Hindlimb muscle (tissue), 1 donor: ENCODE measurements at places on chromosomes 4 and X. TPM values are rescaled to one million over a fixed set of nuclear protein-coding genes. Genes with fewer than 3 reads are reported as not detected.

The PHEX gene
- polyA plus RNA-seq: 1.3 TPM

The TRPC5OS gene
- 0.21 TPM for polyA plus RNA-seq

The QDPR gene
- polyA plus RNA-seq: 102 TPM

The CCNB3 gene
- polyA plus RNA-seq: 2.0 TPM

The SPANXA1 gene
- not detected for polyA plus RNA-seq

The ZNF157 gene
- polyA plus RNA-seq: 0.39 TPM

The ART3 gene
- 36.1 TPM for polyA plus RNA-seq

The JCHAIN gene
- polyA plus RNA-seq: 0.93 TPM

The PAQR3 gene
- 11.2 TPM for polyA plus RNA-seq

DNA sequence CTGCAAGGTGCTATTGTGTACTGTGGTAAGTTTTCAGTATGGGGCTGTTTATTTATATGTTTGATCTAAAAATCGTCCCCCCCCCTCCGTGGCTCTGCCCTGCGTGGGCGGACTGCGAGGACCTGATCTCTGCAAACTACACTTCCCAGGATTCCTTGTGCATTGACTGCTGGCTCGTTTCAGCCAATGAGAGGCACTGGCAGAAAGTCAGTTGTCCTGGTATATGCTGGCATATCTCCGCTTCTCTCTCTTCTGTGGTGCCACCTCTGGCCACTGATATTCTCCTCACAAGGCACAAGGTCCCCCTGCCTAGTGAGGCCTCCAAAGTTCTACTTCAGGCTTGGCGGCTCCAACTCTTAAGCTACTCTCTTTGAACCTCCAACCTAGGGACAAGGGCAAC, 168.8 kb upstream of the ZFP42 start:
- DNase-seq: no peak

- DNase-seq: no peak
Observed at GRCh38 chr4:158051401-158052235, 121.2 kb downstream of the GASK1B start.

- DNase-seq: no peak
Observed at GRCh38 chr4:8310306-8310705, 40.8 kb downstream of the HTRA3 start.

GRCh38 chr4:113435893-113436292, 325.6 kb downstream of the CAMK2D start:
- peak; percentile 54 for DNase-seq

DNA sequence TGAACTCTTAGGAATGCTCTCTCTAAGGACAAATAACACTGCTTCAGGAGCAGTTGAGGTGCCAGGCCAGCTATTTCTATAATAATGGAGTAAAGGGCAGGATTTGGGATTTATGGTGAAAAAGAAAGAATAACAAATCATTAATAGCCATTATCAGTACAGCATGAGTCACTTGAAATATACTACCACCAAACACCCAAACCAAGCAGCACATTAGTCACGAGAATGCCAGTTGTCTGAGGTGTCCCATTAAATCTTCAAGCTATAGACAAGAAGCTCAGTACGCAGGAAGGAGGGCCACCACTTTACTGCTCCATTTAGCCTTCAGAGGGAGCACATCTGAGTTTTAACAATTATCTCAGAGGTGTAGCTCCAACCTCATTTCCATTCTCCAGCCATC, 106.8 kb upstream of the MAGEA10 start:
- DNase-seq: no peak

- DNase-seq: no peak
Observed at GRCh38 chr4:169209388-169209883, 61.3 kb downstream of the SH3RF1 start.

DNA sequence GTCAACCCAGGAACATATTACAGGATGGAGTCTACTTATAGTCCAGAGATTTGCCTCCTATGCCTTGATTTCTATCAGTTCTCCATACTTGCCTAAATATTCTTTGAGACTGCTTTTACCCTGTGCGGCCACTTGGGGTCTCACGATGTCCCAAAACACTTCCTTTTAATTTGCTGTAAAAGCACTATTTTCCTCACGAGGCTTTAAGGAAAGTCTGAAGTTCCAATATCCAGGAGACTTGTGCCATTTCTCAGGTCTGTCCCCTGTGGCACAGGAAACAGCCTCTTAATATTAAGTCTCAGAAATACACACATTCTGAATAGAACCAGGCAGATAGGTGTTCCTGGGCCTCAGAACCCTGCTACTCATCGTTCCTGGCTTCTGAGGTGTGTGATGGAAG, 142.9 kb downstream of the TMEM164 start:
- DNase-seq: no peak

DNA sequence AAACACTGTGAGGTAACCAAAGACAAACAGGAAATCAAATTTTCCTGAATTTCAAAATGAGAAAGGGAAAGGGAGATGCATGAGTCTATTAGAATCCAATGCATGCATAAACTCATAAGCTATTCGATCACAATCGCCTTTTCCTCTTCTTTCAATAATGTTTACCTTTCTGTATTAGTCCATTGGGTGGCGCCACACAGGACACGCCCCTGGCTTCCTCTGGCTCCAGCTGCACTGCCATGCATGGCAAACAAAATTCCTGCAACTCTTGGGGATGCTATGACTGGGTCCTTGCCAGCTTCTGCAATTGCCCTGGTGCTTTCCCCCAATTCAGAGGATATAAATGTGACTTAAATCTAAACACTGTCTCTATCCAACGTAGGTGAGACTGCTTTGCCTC, 424.5 kb upstream of the PCDH7 start:
- DNase-seq: no peak

DNA sequence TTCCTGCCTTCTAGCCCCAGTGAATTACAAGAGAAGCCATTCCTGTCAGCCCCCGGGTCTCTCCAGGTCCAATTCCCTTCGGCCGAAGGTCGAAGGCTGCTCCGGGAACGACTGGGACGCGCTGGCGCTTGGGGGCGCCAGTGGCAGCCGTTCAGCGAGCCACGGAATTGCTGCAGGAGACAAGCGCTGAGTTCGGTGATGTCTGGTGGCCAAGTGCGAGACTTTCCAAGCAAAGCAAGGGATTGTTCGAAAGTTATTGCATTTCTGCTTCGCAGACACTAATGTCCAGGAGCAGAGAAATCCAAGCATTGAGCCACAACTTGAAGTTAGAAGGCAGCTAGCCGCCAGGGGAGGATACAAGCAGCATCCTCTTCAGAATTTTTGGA, 1.1 kb upstream of the DKK2 start:
- peak; percentile 76 for DNase-seq

DNA sequence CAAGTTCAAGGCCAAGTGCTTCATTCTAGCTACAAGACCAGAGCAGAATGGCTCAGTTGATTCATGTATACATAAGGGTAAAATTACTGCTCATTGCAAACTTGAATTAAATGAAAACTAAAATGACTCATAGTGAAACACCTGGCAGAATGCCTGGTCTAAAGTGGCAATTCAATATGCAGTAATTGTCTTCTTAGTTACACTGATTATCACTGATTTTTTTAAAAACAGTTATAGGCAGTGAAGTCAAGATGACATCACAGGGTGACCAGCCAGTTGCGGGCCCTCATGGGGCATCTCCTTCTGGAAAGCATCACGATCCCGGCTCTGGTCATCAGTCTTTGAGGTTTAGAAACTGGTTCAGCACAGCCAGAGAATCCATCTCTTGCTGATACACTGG, 154.2 kb downstream of the RAB28 start:
- DNase-seq: no peak

- no peak for DNase-seq
Observed at GRCh38 chrX:43643201-43643600, 12.9 kb upstream of the MAOA start.

DNA sequence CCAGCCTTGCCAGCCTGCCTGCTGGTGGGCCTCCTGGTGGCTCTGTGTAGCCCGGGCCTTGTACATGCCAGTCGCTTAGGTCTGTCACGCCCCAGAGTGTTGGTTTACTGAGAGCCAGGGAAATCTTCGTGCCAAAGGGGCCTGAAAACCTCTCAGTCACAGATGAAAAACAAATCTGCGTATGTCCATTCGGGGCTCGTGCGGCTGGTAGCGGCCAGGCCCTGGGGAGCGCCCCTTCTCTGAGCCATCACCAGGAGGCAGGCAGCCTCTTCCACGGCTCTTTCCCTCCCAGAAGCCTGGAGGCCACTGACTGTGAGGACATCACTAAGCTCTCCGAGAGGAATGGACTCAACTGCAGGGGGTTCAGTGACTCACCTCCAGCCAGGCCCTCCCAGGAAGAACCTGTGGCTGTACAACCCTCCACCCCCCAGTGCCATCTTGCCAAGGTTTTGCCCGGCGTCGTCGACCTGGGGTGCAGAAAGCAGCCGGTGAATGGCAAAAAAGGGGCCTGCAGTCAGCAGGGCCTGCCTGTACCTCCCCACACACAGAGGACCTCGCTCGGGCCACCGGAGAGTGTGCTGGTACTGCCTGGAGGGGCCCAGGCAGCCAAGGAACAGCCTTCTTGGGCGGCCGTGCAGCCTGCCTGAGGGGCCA, 162.2 kb downstream of the BCOR start:
- DNase-seq: no peak

DNA sequence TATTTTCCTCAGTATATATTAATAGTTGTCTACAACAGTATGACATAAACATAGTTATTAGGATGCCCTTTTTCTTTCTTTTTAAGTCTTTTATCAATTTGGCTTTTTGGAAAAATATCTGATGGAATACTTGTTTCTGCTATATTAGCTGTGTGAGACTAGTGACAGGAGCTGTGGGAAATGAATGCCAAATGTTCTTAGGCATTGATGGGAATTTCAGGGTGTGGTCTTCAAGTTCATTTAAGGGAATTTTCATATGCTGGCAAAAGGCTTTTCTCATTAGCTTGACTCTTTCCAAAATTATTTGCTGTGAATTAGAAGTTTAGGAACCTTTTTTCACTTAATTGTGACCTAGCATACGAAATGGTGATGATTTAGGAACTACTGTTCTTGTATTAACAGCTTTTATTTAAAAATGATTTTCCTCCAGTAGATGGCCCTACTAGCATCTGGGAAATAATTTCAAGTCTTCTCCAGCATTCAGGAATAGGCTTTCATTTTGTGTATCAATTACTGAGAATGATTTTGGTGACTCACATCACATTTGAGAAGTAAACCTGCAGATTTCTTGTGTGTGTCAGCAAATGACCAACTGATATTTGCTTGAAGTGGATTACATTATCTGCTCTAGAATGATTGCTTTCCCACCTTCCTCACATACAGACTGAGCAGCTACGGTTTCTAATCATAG, 70.9 kb downstream of the HTT start:
- no peak for DNase-seq
